ENCODE measurements at places on chromosomes 5 and 9.

GRCh38 chr9:134796882-134797281, 83.7 kb upstream of the FCN2 start:
- DNase-seq = no peak

- DNase-seq = no peak
Observed at GRCh38 chr5:167916261-167916691, 375.2 kb upstream of the WWC1 start.

DNA sequence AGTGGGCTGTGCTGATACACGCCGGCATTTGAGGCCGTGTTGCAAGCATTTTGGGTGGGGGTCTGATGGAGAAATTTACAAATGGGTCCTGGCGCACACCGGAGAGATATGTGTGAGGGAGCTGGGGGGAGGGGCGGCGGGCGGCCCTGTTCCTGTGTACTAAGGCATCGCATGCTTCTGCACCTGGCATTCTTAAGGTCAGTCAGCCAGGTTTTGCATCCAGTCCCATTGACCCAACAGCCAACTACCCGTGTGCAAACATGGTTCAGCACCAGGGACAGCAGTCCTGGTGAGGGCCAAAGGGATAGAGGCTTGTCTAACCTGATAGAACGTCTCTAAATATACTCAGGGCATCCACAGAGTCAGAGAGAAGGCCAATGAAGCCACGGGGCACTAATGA, 839 bp downstream of the GABRG2 start:
- no peak for DNase-seq

- DNase-seq = no peak
Observed at GRCh38 chr9:20492772-20493171, 129.5 kb downstream of the MLLT3 start.

- DNase-seq = no peak
Observed at GRCh38 chr5:157816682-157817386, 42.1 kb downstream of the CLINT1 start.

DNA sequence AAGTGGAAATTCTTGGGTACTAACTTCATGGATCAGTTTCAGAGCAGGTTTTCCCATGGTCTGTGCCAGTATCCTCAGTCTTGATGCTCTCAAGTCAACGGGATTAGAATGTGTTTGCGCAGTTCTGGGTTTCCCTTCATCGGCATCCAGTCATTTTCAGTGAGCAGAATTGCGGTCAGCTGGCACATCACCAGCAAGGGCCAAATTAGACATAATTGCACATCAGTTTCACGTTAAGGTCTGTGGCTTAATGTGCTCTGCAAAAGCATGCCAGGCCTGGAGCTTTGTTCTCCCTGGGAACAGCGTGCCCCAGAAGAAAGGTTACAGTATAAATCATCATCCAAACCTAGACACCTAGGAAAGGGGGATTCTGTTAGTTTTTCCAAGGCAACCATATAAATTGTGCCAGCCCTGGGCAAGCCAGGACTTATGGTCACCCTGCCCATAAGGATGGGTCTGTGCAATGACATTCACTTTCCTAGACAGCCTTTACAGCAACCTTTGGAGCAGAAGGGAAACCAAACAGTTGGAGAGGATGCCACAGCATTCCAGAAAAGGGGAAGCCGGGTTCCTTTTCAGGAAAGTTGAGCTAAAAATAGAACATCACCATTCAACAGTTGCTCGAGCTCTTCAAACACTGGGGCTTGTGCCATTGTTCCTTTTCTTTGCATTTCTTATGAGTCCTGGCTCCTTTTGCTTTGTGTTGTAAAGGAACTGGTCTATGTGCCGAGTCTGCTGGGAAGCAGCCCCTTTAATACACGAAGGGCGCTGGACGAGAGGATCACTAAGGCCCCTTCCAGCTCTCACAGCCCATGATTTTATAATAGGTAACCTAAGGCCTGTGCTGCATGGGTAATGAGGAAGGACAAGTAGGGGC, 23.1 kb downstream of the IQGAP2 start:
- DNase-seq = no peak

DNA sequence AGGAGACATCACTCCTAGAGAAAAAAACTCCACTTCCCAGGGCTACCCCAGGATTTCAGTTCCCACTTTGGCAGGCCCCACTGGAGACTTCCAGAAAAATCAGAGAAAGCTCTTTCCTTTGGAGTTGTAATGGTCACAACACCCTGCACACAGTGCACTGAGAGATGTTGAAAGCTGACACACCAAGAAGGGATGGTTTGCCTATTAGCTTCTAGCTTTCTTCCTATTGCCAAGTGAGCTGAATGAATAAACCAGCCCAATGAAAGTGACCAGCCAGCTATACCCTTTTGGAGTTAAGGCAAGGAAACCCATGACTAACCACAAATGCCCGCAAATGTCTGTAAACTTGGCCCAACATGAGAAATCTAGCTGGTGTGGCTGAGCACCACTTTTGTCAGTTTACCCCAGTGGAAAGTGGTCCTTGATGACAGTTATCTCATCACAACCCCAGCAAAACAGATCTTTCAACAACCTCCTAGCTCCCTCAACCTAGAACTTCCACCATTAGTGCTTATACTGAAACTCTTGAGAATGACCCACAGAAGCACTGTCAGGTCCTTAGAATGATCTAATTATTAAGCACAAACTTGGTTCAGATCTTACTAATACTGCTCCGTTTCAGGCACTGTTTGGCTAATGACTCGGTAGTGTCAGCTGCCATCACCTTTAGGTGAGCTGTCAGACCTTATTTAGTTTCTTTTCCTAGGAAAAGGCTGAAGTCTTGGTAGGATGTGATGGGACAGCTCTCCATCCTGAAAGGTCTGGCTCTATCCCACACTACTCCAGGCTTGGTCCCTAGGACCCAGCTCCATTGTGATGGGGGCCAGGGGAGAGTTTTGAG, 11.2 kb downstream of the IRF1 start:
- no peak for DNase-seq

DNA sequence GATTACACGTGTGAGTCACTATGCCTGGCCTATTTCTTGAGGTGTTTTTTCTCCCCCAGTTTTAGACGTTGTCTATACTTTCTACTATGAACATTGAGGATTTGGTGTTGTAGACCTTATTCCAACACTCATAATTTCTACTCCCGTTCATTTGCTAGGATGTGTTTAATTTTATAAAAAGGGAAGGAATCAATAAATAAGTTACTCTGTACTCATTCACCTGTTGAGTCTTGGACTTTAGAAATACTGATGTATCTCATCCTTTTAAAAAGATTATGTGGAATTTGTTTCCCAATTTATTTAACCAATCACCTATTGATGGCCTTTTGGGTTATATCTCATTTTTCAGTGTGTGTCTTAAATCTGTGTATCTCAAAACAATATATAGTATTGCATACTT, 3.2 kb downstream of the CDK7 start:
- no peak for DNase-seq

DNA sequence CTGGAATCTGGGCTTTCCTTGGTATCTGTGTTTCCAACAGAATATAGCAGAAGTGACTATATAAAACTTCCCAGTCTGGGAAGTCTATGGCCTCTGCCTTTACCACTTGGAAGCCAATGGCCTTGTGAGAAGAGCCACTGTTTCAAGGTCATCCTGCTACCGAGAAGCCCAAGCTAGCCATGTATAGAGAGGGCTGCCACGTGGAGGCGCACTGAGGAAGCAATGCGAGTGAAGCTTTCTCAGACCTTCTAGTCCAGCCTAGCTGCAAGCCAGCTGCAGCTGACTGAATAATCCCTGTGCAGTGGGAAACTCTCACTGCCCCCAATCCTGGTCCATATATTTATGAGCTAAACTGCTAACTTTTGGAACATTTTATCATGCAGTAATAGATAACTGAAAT, 661.8 kb upstream of the RIOK2 start:
- DNase-seq = no peak

GRCh38 chr5:18037718-18038117, 403.5 kb downstream of the TAF11L14 start:
- DNase-seq = no peak

- no peak for DNase-seq
Observed at GRCh38 chr5:72723581-72723980, 92.9 kb upstream of the TNPO1 start.

- DNase-seq = no peak
Observed at GRCh38 chr9:28050046-28050445, 476.8 kb upstream of the C9orf72 start.

GRCh38 chr5:4738298-4738697, 401.8 kb upstream of the ADAMTS16 start:
- no peak for DNase-seq

GRCh38 chr9:85016384-85017006, 347.0 kb downstream of the NTRK2 start:
- DNase-seq = no peak

GRCh38 chr9:124077915-124078572, 66.5 kb downstream of the LHX2 start:
- no peak for DNase-seq

DNA sequence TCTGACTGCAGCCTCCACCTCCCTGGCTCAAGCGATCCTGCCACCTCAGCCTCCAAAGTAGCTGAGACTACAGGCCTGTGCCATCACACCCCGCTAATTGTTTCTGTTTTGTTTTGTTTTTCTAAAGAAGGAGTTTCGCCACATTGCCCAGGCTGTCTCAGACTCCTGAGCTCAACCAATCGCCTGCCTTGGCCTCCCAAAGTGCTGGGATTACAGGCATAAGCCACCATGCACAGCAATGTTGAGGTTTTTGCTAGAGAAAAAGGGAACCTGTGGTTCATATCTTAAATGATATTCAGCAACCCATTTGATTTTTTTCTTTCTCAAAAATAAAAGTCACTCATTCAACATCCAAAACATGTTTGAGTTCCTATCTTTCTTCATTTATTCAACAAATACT, 20.4 kb upstream of the DELE1 start:
- no peak for DNase-seq

- peak; percentile 53 for DNase-seq
Observed at GRCh38 chr5:140339636-140340035, 6.8 kb downstream of the HBEGF start.

DNA sequence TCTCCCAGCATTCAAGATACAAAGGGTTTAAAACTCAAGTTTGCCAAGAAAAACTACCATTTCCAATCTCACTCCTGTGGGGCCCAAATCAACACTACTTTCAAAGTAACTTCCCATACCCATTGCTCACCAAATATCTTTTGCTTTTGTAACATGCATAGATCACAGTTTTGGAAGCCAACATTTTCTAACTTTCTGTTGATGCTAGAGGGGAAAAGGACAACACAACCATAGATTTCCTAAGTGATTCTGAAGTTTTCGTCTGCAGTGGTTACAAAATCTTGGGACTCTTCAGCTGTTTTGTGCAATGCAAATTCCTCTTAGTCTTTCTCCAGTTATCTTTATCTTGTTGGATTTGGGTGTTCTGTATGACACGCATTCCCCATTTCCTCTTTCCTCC, 94.1 kb upstream of the PAPPA start:
- DNase-seq = no peak

DNA sequence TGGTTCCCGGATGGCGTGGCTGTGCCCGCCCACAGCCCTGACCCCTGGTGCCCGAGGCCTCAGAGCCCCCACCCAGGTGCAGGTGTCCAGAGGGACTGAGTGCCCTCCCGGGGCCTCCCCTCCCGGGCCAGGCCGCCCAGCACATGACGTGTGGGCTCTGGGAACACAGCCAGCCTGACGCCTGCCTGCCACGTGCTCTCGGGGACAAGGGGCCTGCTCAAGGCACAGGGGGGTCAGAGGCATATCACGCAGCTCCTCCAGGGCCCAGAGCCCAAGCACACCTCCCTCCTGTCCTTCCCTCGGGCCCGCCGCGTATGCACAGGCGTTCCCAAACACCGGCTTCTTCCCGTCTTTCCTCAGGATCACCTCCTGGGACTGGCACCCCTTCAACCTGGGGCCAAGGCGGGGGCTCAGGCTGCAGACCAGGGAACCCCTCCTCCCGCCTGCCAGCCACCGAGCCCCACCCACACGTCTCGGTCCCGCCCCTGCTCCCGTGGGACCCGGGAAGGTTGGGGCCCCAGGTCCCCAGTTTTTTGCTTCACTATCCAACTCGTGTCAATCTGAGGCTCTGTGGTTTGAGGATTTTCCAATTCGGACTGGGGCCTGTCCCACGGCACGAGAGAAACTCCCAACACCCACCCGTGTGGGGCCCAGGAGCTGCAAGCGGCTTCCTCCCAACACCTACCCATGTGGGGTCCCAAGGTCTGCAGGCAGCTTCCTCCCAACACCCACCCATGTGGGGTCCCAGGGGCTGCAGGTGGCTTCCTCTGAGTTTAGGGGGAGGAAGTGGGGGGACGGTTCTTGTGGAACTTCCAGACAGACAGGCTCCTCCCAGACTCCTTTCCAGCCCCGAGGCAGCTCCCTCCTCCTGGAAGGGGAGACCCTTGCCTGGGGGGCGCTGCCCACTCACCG, 1.5 kb downstream of the LCN10 start:
- DNase-seq = no peak

DNA sequence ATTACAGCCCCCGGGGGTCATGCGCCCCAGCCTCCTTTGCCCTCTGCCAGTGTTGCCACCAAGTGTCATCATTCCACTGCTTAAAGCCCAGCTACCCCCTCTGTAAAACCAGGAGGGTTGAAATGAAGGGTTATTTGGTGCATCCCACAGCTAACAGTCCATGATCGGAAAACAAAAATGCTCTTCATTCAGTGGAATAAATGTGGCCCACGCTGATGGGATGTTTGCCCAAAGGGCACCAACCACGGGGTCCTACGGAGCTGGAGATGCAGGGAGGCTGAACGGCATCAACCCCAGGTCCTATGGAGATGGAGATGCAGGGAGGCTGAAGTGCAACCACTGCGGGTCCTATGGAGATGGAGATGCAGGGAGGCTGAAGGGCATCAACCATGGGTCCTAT, 218.5 kb upstream of the IRX1 start:
- DNase-seq = peak; percentile 22

DNA sequence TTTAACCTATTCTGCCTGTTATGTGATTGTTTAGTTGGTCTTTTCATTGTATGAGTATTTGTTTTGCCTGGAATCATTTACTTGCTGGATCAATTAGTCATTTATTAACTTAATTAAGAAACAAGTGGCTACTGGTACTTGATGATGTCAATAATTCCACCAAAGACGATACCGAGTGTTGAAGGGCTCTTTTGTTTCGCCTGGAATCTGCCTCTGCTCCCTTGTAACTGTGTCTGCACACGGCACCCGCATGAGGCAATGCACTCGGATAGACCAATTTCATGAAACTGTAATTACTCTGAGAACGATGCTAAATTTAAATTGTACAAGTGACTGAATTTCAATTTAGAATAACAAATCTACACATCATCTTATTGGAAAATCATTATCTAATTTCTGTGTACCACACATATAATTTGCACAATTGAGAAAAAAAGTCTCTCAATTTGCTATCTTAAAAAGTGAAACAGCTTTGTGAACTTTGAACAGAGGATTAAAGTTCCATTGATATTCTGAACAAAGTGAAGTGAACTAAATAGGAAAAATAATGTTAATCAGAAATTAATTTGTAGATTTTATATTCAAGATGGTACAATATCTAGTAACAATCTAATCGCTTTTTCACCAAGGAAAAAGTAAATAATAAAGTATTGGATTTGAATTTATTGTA, 143.2 kb downstream of the CTNND2 start:
- DNase-seq = no peak

- no peak for DNase-seq
Observed at GRCh38 chr5:108700930-108701329, 46.8 kb upstream of the FER start.

- no peak for DNase-seq
Observed at GRCh38 chr5:180216646-180217171, 7.7 kb upstream of the RASGEF1C start.
